Stimulated activated effector memory CD8-positive, alpha-beta T cell treated with anti-CD3 and anti-CD28 coated beads, Interleukin-12 subunit alpha, Interleukin-12 subunit beta, amount 100 ng/mL, for 72 hours (primary cell): ENCODE measurements at places on chromosomes 12 and 14.

DNA sequence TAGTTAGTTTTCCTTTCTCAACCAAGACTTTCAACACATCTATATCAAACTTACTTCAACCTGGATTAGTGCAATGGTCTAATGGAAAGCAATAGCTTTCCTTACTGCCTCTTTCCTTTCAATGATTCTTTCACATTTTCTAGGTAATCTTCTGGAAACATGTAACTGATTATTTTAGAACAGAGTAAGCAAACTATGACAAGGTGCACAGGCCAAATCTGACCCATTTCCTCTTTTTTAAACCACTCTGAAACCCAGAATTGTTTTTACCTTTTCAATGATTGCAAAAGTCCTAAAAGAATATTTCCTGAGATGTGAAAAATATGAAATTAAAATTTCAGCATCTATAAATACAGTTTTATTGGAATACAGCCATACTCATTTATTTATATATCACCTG is 81.6 kb upstream of the TMTC2 start:
- no peak for DNase-seq

- no peak for DNase-seq
Observed at GRCh38 chr14:100882026-100882967, 21.2 kb downstream of the RTL1 start.

DNA sequence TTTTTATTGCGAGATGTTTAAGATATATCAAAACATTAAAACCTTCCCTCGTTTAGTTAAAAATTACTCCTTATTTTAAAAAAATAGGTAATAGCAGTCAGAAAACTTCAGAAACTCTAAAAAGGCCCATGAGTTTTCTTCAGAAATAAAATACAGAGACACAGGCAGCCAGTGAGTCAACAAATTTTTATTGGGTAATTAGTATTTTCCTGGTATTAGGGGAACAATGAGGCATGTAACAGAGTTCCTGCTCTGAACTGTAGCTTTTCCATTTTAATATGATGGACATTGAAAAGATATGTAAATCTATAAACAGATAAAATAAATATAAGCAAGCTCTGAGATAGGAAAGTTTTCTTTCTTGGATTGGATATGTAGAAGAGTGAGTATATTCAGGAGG is 399 bp upstream of the ZNF705A start:
- DNase-seq, result no peak

GRCh38 chr12:132426349-132427173 is 63.4 kb upstream of the FBRSL1 start:
- no peak for DNase-seq

DNA sequence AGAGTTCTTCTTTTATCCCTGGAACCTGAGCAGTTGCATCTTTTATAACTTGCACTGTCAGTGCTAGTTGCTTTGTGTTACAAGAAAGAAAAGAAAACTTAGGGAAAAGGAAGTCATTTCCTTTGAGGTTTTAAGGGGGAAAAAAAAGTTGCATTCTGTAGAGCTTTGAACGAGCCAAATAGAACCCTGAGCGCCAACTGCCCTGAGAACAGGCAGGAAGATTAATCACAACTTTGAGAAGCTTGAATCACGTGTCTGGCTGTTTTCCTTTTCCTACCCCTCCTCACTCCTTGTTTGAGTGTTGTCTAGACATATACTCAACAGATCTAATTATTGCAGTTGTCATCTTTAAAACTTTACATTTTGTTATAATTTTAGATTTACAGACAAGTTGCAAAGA is 12.5 kb downstream of the PCNX1 start:
- DNase-seq, result no peak

DNA sequence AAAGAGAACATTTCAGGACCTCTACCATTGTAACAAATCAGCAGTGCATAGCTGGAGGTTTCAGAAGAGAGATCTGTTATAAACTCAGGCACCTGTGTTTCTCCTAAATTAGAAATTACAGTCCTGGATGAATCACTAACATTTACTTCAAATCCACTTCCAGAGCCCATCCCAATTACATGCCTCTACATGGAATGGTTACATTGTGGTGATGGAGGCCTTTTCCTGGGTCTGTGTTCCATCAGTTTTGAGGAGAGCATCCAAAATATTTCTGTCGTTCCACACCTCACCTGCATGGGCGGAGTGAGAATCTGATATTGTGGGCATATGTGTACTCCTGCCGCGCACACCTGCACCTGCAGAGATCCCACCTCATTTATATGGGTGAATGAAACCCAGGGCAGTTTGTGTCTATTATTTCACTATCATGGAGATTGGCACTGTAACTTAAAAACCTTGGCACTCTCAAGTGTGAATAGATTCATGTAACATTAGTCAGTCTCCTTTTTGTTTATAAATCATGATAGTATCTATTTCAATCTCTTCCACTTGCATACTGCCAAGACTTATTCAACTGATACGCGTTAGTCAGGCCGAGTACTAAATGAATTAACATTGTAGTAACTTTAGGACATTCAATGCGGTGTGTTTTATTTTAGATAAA is 215.1 kb upstream of the FAR2 start:
- no peak for DNase-seq

DNA sequence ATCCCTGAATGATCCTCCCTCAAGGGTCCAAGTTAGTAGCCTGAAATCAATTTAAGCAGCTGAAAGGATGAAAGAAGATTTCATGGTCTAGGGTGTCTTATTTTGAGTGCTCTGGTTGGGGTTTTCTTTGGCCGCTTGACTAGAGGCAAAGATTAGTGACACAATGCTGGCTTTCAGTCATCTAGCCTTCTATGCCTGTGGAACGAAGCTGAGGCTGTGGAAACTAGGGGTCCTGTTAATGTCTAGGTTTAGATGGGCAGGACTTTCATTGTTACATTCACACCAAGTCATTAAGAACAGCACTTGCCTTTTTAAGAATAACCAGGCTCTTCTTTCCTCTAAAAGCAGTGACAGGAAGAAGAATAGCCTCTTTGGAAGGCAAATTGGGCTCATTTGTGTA is 253.8 kb upstream of the E2F7 start:
- DNase-seq, result no peak

GRCh38 chr12:124737040-124737419 is 126.6 kb downstream of the SCARB1 start:
- no peak for DNase-seq

DNA sequence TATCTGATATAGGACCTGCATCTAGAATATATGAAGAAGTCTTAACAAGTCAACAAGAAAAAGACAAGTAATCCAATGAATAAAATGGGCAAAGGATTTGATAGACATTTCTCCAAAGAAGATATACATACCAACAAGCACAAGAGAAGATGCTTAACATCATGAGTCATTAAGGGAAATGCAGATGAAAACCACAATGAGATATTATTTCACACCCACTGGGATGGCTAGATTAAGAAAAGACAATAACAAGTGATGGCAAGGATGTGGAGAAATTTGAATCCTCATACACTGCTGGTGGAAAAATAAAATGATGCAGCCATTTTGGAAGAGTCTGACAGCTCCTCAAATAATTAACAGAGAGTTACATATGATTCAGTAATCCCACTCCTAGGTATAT is 502.6 kb downstream of the FUT8 start:
- no peak for DNase-seq

GRCh38 chr14:56159066-56159465 is 40.9 kb downstream of the PELI2 start:
- DNase-seq, result no peak

GRCh38 chr12:79959484-79959883 is 24.6 kb upstream of the PPP1R12A start:
- no peak for DNase-seq

DNA sequence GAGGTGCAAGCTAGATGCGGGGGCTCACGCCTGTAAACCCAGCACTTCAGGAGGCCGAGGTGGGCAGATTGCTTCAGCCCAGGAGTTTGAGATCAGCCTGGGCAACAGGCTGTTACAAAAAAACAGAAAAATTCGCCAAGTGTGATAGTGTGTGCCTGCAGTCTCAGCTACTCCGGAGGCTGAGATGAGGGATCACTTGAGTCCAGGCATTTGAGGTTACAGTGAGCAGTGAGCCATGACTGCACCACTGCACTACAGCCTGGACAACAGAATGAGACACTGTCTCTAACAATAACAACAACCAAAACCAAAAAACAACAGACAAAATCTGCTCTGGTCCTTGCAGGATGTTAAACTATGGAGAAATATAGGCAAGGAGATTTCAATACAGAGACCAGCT is 13.9 kb downstream of the BTBD7 start:
- no peak for DNase-seq

GRCh38 chr14:104739546-104740516 is 13.1 kb upstream of the SIVA1 start:
- DNase-seq, result no peak

- DNase-seq, result no peak
Observed at GRCh38 chr12:47883663-47884195, 21.1 kb downstream of the VDR start.

GRCh38 chr12:48988030-48988649 is 10.0 kb downstream of the WNT1 start:
- peak; percentile 85 for DNase-seq

DNA sequence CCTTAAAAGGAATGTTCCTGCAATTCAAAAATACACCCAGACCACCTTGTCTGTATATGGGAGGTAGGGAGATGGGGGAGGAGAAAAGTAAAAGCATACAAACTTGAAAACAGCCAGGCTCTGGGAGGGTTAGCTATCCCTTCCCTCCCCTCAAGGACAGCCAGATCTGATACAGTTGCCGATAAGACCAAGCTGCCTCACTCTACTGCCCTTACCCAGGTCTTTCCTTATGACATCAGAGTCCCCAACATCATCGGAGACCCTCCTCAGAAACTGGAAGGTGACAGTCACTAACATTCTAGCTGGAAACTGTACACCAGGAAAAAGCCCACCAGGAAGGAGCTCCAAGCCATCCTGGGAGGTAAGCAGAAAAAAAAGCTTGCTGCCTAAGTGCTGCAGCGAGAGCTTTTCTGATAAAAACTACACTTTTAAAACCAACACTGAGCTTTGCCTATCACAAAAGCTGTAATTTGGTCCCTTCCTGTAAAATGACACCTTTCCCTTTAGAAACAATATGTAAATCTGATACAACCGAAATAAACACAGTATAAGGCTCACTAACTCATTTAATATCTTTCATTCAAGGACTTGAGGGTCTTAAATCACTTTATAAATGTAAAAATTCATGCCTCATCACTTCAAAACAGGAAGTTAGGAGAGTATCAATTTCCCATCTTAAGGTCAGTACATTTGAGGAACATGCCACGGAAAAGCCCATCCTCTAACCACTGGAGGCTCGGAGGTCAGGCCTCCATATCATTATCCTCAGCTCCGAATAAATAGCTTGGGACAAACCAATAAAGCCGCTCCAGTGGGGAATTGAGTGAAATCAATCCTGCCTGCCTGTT is 20.4 kb upstream of the PLEKHH1 start:
- DNase-seq, result no peak

DNA sequence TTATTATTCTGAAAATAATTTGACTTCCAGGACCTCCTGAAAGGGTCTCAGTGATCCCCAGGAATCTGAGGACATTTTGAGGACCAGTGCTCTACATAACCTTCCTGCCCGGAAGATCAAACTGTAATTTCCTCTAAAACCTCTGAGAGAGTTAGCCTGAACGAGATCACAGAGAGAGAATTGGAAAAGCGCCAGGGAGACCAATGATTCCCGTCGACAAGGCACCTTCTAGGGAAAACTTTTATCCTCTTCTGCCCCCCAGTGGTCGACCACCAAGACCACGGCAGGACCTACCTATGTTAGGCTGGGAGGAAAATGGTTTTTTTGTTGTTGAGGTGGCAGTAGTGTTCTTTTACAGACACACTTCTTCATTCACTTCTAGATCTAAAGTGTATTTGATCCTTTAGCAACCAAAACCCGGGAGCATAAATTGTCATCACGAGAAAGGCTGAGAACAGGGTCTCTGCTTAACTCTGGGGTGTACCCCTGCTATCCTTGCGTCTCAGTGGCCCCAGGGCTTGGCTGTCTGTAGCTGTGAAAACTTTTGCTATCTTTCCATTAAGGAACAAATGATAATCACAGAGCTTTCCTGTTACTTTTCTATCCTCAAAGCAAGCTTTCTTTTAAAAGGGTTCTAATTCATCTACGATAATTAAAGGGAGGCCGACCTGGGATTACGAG is 62.9 kb upstream of the NID2 start:
- no peak for DNase-seq

DNA sequence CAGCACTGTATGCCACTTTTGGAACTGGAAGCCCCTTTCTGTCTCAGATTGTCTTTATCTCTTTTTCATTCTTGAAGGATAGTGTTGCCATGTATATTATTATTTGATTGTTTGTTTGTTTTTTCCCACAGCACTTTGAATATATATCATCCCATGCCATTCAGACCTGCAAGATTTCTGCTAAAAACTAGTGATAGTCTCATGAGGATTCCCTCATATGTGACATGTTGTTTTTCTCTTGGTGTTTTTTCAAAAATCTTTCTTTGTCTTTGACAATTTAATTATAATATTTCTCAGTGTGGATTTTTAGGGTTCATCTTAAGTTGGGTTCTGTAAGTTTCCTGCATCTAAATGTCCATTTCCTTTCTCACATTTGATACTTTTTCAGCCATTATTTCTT is 36.8 kb upstream of the SCAF11 start:
- DNase-seq, result no peak

- DNase-seq, result no peak
Observed at GRCh38 chr12:22209422-22209821, 125.1 kb downstream of the ST8SIA1 start.

DNA sequence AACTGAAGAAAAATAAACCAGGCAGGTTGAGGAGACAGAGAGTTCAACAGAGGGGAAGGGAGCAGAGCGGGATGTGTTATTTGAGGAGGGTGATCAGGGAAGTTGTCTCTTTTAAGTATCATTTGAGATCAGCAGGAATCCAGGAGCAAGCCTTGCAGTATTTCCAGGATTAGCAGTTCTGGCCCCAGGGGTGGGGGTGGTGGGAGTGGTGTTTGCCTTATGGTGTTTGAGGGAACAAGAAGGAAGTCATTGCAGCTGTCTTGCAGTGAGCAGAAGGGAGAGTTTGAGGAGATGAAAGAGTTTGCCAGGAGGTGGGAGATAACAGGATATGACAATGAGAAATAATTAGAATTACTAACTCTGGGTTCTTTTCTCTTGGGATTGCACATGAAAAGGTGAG is 418.6 kb downstream of the NELL2 start:
- DNase-seq, result no peak

DNA sequence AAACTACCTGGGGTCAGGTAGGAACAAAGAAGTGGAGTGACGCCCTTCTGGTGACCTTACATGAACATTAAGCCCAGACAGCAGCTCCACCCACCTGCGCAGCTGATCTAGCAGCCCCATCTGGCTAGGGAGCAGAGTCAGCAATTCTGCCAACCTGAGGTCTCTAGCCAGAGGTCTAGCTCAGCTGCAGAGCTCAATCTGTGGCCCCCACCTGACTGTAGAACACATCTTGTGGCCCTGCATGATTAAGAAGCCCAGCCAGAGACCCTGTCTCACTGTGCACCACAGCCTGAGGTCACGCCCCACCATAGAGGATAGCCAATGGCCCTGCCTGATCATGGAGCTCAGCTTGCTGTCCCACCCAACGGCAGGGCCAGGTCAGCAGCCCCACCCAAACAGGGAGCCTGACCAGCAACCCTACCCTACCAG is 50.6 kb upstream of the HIGD1C start:
- no peak for DNase-seq
